Testis (tissue), 5 donors: ENCODE measurements at places on chromosomes 4 and X. TPM values are rescaled to one million over a fixed set of nuclear protein-coding genes. Genes with fewer than 3 reads are reported as not detected.

DNA sequence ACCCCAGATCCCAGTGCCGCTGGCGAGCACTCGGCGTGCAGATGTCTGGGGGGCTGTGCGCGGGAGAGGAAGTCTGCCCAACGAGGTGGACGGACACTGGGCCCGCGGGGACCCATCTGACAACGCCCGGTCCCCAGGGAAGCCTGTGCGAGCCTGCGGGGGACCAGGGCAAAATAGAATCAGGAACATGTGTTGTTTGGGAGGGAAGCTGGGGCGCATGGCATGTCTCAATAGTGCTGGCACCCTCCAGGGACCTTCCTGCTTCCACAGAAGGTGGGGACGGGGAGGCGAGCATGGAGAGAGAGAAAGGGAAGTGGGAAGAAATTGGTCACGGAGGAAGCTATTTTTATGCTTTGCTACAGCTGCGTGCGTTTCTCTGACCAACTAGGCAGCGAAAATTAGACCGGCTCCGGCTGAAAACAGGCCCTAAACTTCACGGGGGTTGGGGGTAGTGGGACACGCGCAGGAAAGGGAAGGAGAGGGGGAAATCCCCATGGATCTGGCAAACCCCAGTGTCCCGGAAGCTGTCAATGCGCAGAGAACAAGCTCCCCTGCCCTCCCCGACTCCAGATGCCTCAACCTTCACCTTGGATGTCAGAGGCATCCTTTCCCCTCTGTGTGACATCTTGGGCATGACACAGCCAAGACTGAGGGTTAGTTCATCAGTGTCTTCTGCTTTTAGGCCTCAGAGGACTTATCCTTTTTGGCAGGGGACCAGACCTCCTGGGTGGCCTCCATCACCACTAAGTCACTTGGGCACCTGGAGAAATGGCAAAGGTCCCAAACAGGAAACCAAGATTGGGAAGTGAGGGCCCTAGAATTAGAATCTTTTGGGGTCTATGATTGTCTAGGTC is 169.8 kb upstream of the BCOR start:
- DNase-seq = no peak

- no peak for DNase-seq
Observed at GRCh38 chrX:70672326-70672725, 227.7 kb downstream of the DLG3 start.

DNA sequence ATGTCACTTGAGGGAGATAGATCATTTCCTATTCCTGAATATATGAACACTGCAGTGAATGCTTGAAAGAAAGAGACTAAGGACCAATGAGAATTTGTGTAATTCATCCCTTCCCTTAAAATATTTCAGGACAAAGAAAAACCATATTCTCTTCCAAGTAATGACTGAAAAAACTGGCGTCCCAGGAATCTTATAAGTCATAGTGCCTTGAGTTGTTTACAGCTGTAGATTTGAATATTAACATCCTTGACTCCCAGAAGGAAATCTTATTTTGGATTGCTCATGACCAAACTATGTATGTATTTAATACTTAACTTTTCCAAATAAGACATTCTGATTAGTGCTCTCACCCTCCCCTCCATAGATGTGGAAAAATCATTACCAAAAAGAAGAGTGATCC is 55.5 kb downstream of the CLDN22 start:
- DNase-seq = no peak

- DNase-seq = no peak
Observed at GRCh38 chr4:185088899-185089298, 54.2 kb upstream of the SLC25A4 start.

SSX4B gene
- polyA plus RNA-seq = not detected

- no peak for DNase-seq
Observed at GRCh38 chr4:66640233-66640990, 904.9 kb downstream of the CENPC start.
